ENCODE measurements at places on chromosomes 13 and 19.

DNA sequence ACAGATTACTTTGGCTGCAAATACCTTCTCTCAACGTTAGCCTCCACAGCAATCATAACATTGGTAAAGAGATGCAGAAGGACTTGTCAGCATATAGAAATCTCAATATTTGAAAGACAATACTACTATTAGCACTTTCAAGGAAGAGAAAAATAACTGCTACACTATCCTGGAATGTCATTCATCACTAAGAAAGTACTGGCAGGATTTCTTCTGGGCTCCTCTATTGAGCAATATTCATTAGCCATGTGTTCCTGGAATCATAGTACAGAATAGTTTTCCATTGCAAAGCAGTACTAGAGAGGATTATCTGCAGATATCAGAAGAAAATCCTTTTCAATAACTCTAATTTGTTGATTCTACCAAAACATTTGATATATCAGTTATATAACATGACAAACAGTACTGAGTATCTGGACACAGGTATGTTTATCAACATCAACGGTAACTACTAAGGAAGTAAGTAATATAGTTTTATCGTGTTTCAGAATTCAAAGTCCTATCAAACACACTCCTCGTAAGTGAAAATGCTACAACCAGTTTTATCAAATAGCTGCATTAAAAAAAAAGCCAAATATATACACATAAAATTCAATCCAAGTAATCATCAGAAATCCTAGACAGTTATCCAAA lies 27.3 kb downstream of the INTS6 start:
- no peak for DNase-seq

DNA sequence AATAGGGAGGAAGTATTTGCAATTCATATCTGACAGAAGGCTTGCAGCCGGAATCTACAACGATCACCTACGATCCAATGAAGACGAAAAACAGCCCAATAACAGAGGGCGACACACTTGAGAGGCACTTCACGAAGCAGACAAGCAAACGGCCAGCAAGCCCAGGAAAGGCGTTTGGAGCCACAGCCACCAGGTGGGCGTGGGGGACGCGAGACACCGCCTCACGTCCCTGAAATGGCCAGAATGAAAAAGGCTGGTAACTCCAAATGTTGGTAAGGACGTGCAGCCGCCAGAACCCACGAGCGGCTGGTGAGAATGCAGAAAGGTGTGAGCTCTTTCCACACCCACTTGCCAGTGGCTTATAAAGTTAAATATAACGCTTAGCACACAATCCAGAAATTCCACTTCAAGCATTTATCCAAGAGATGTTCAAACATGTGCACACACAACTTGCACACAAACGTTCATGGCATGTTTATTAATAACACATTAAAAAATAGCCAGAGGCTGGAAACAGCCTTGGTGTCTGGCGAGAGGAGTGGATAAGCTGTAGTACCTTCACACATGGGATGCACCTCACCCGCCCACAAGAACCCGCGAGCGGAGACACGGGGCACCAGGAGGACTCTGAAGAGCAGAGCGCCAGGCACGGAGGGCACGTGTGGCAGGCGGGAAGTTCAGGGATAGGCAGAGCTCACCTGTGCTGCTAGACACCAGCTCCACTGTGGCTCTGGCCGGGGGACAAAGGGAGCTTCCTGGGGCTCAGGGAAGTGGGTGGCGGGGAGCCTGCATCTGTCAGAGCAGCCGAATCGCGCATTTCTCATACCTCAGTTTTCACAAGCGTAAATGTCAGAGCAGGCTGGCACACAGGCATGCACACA lies 89.3 kb downstream of the SPACA7 start:
- DNase-seq, result no peak

DNA sequence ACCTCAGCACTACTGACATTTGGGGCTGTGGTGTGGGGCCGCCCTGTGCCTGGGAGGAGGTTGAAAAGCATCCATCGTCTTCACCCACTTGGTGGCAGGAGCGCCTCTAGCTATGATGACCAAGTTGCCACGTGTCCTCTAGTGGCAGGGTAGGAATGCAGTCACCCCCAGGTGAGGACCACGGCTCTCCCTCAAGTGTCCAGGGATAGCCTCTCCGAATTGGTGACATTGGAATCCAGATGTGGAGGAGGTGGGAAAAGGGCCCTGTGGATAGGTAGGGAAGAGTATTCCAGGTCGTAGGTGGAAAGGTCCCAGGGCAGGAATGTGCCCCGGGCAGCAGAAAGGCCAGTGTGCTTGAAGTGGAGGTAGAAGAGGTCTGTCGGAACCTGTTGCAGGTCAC lies 37.6 kb downstream of the ARHGEF18 start:
- no peak for DNase-seq

- DNase-seq, result no peak
These were observed 96.6 kb downstream of the WTIP start for GRCh38 chr19:34578173-34578572.

DNA sequence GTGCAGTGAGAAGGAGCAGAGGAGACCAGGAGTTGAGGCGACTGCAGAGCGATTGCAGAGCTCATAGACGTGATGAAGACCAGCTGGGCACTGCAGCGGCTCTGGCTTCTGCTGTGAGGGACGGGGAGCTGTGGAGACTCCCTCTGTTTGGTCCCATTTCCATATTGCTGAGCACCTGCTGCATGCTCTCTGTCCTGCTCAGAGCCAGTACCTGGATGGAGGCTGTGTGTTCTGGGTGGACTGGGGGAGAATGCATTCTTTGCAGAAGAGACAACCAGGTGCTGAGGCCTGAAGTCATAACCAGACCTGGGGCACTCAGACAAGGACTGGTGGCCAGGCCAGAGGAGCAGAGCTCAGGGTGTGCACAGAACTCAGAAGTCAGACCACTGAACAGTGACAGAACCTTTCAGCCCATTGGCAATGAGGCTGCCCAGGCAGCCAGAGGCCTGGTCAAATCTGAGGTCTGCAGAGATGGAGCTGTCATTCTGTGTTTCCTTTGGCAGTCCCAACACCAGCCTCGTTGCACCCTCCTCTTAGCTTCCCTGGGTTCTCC lies 1.3 kb upstream of the A1BG start:
- DNase-seq, result no peak

GRCh38 chr19:17125728-17126677 lies 50.4 kb downstream of the MYO9B start:
- no peak for DNase-seq

DNA sequence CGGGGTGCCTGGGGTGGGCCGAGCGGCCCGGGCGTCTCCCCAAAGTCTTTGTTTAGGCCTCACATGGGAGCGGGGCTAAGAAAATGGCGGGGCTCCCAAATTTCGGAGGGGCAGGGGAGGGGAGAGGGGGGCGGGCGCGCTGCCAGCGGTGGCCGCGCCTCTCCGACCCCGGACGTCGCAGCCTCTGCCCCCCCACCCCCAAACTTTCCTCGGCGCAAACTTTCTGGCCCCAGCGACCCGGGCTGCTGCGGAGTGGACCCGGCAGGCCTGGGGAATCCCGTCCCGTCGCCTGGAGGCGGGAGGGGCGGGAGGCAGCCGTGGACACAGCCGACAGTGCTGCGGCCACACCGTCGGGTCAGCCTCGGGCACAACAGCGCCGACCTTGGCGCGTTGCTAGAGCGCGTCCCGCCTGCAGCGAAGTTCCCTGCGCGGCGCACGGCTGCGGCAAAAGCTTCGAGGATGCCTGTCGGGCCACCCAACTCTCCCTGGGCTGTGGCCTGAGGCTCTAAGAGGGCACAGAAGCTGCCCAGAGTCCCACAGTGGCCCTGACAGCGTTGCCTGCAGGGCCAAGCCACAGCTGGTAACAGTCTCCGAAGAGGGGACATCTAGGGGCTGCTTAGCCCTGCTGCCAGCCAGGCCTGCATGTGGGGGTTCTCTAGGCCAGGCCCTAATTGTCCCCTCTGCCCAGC lies 1.3 kb downstream of the NFIX start:
- no peak for DNase-seq
